Cardiac fibroblast (primary cell): ENCODE measurements at places on chromosomes 1 and 21.

GRCh38 chr1:153617663-153618062 is 1.5 kb upstream of the S100A14 start:
- peak; percentile 78 for DNase-seq

- no peak for DNase-seq
These were observed 87.3 kb upstream of the IFFO2 start for GRCh38 chr1:19043579-19044443.

DNA sequence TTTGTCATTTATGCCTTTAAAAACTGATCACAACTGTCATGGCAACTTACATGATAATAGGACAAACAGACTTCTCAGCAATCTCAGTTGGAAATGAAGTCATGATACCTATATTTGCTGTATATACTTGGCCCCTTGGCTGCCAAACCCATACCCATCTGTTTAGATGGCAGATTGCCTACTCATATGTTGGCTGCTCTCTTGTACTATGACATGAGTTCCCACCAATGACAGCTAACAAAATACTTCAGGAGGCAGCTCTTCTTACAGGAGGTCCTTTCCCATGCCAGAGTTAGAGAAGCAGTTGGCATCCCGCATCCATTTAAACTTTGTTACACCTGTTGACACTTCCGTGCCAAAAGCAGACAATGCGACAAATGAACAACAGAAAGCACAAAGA is 603.1 kb upstream of the ADGRL2 start:
- DNase-seq: no peak

GRCh38 chr21:45299026-45299863 is 11.6 kb upstream of the POFUT2 start:
- peak; percentile 65 for DNase-seq

- peak; percentile 56 for DNase-seq
These were observed 897 bp downstream of the SLC25A24 start for GRCh38 chr1:108199201-108199691.

DNA sequence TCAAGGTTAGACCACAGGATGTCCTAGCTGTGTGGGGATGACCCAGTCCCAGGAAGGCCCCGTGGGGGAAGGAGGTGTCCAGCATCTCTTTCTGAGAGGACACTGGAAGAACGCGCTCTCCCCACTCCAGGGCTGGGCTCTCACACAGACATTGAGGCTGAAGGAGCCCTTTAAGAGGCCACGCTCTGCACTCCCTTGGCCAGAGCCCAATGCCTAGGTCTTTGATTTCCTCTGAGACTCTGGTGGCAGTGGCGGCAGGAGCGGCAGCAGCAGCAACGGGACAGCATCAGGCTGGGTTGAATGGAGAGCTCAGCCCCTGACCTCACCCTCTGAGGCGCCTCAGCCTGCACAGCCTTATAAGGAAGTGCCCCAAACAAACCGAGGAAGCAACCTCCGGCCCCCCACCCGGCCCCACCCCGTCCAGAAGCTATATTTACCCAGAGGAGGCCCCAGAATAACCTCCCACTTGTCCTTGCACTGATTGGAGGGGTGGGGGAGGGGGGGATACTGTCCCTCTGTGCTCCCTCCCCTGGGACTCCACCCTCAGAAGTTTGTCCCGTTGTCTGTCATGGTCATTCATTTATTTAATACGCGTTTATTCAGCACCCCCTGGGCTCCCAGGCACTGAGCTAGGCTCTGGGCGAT is 12.3 kb downstream of the NES start:
- peak; percentile 37 for DNase-seq

DNA sequence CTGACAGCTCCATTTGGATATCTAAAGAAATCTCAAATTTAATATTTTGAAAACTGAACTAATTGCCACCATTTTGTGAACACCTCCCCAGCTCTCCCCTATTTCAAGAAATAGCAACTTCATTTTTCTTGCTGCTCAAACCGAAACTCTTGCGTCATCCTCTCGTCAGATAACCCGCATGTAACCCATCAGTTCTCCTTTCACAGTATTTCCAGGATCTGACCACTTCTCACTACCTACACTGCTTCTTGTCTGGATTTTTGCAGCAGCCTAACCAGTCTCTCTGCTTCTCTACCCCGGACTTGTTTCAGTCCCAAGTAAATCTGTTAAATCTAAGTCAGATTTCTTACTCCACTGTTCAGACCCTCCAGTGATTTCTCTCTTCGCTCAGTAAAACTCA is 75.6 kb downstream of the MTR start:
- DNase-seq: no peak
